Upper lobe of left lung (tissue), 6 donors: ENCODE measurements at places on chromosomes 5 and 9.

GRCh38 chr5:135713161-135713915, 121.1 kb upstream of the SLC25A48 start:
- H3K27me3 ChIP-seq, result no peaks in the 10 kb centered on the region
- DNase-seq, result no peak
- no peak overlapping the region for H3K4me3 ChIP-seq
- H3K27ac ChIP-seq, result no peak overlapping the region
- H3K36me3 ChIP-seq, result no peaks in the 10 kb centered on the region

DNA sequence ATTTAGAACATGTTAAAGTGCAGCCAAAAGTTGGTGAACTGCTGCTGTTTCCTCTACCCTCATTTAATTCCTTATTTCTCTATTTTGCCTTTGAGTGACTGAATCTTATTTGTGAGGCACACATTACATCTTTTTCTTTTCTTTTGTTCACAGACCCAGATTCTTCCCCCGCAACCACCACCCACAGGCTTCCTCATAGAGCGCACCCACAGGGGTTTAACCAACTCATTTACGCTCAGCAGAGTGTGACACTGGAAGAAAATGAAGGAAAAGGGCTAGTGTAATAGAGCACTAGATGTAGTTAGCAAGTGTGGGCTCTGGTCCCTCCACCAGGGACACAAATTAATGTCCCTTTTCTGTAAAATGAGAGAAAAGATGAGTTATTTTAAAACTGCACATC, 200.7 kb downstream of the PARP8 start:
- no peak overlapping the region for H3K4me3 ChIP-seq
- H3K36me3 ChIP-seq, result no peaks in the 10 kb centered on the region
- H3K4me1 ChIP-seq, result no peaks in the 10 kb centered on the region

DNA sequence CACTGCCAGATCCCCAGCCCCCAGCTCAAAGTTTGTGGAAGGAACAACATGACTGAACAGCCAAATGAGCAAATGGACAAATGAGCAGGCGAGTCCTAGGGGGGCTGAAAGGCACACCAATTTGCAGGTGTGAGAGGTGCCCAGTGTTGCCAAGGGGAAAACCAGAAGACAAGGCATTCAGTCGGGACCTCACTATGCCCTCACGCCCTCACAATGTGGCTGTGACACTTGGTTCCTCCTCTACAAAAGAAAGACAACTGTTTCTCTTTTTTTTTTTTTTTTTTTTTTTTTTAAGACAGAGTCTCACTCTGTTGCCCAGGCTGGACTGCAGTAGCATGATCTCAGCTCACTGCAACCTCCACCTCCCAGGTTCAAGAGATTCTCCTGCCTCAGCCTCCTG, 28.0 kb downstream of the TNIP1 start:
- H3K27ac ChIP-seq, result peak overlapping the region; percentile 77
- peaks cover 11% of the 10 kb centered on the region for H3K4me1 ChIP-seq
- no peak for DNase-seq
- peaks cover 56% of the 10 kb centered on the region for H3K36me3 ChIP-seq
- no peaks in the 10 kb centered on the region for H3K27me3 ChIP-seq

DNA sequence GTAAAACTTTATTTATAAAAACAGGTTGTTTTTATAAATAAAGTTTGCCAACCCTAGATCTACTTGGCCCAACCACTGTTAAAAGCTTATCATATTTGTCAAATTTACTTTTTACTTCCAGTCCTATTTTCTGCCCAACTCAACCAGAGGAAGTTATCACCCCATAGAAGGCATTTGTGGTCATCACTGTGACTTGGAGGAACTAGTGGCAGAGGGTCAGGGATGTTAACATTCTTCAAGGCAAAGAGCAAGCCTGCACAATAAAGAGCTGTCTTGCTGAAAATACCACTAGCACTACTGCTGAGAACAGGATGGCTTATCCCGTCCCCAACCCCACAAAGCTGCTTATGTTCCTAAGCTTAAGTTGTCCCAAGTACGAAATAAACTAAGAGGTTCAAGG, 22.3 kb downstream of the TTC33 start:
- no peaks in the 10 kb centered on the region for H3K36me3 ChIP-seq
- H3K27ac ChIP-seq, result no peak overlapping the region
- H3K4me3 ChIP-seq, result no peak overlapping the region
- DNase-seq, result no peak
- peaks cover 7% of the 10 kb centered on the region for H3K4me1 ChIP-seq
- H3K27me3 ChIP-seq, result no peaks in the 10 kb centered on the region

DNA sequence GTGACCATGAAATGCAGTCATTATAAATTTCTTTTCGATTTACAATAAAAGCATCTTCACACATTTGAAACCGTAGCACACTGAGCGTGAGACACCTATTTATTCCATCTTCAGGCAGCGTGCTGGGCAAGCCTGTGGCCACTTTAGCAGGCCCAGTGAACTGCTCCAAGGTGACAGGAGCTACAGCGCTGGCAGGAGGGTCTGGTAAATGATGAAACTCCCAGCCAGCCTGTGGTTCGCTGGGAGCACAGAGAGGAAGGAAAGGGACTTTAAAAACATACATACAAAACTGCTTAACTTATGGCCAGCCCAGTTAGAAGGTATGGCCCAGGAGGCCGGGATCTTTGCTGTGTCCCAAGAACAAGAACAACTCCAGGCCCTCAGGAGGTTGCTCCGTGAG, 5.1 kb downstream of the RAPGEF1 start:
- no peak for DNase-seq
- no peaks in the 10 kb centered on the region for H3K27me3 ChIP-seq
- no peak overlapping the region for H3K4me3 ChIP-seq
